Upper lobe of right lung (tissue), 1 donor: ENCODE measurements at places on chromosomes 3 and 15. TPM values are rescaled to one million over a fixed set of nuclear protein-coding genes. Genes with fewer than 3 reads are reported as not detected.
A peak's percentile ranks its signal among the peaks of the same experiment; 100 is the strongest.

GRCh38 chr3:108178676-108179075, 43.5 kb downstream of the IFT57 start:
- no peak for DNase-seq

DNA sequence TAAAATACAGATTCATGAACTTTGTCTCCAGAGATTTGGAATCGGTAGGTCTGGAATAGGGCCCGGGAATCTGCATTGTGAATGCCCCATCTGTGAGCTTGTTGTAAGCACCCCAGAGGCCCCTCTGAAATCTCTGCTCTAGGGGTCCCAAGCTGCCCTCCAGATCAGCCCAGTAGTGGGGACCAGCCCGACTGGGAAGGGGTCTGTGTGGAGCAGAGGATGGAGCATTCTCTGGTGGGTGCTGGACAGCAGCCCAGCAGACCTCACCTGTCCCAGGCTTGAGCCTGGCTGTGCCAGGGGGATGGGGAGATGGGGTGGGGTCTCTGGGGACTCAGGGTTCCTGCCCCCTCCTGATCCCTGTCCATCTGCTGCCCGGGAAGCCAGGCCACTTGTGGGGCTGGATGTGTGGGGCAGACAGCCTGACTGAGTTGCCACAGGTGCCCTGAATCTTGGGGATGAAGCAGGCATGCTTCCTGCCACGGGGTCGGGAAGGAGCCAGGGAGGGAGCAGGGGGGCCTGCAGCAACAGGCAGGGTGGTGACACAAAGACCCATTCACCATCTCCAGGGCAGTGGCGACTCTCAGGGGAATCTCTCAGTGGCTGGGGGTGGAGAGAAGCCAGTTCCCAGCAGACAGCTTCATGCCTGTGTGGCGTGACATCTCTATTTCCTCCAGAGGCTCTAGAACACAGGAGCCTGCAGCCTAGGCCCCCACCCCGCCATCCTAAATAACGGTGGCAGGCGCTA, 99.3 kb downstream of the WNT7A start:
- peak; percentile 58 for DNase-seq

GRCh38 chr3:122382888-122383666, at the start of gene MIX23:
Gene MIX23 (minus strand): TSS chr3:122383231. CDS start chr3:122383224, 7 bp downstream.
- DNase-seq = peak; percentile 91

DNA sequence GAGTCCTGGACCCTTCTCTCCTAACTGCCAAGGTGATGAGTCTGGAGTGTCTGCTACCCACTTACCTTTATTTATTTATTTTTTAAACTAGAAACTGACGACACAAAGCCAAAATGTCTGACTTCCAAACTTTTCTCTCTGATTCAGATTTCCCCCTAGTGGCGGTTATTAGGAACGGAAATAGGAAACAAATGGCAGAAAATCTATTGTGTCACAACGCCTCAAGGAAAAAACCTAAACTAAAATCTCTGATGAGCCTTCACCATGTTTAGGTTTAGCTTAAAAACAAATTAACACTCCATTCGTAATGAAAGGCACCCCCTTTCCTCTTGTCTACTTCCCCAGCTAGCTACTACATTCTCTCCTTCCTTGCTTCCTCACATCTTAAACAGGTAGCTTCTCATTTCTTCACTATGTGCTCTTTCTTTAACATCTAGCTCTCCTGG, 94.0 kb upstream of the MEX3B start:
- DNase-seq = no peak

DNA sequence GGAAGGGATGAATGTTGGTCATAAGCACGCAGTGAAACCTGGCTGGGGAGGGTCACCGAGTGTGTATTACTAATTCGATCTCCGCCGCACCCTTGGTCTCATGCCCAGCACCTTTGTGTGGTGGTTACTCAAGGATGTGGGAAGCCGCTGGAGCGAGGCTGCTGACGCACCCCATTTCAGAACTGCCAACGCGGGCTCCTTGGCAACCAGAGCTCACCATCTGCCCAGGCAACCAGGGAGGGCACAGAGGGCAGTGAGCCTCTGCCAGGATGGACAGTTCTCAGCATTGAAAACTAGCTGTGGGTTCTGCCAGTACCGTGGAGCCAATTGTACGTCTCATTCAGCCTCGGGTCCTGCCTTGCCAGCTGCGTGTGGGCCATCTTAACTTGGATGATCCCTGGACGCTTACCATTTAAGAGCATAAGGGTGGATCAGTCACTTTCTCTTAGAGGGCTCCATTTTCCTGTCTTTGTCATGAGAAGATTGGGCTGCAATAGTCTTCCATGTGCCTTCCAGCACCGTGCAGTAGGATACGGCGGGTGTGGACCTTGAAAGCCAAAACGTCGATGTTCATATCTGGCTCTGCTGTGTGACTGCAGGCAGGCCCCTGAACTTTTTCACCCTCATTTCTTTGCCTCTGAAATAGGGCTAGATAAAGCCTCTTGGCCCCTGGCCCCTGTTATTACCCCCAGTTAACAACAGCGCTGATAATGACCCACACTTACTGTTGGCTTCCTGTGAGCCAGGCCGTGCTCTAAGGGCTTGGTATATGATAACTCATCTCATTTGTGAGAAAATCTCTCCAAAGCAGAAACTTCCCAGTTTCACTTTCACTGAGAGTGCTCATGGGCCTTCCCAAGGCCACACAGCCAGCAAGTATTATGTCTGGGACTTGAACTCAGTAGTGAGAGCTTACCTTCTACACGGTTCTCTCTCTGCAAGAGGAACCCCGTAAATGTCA, 238.8 kb downstream of the OPA1 start:
- no peak for DNase-seq

DNA sequence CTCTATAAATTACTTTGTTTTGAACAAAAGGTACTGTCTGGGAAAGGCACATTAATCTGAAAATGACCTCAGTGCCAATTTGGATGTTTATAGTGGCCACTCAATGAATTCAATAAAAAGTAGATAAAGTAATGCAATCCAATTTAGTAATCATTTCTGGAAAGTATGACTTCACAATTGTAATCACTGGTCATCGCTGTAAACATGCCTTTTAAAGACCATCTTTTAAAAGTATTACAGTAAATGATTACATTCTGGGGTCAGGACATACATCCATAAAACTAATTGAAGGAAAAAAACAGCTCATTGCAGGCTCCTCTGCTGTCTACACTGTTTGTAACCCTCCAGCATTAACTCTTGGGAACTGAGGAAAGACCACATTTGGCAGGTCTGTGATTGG, 43.2 kb downstream of the HRH1 start:
- no peak for DNase-seq

- DNase-seq = no peak
Observed at GRCh38 chr3:65564483-65564882, 474.2 kb downstream of the MAGI1 start.

- no peak for DNase-seq
Observed at GRCh38 chr3:145190138-145190537, 970.8 kb downstream of the PLOD2 start.

GRCh38 chr15:60003243-60004008, 685 bp upstream of the FOXB1 start:
- DNase-seq = no peak

DNA sequence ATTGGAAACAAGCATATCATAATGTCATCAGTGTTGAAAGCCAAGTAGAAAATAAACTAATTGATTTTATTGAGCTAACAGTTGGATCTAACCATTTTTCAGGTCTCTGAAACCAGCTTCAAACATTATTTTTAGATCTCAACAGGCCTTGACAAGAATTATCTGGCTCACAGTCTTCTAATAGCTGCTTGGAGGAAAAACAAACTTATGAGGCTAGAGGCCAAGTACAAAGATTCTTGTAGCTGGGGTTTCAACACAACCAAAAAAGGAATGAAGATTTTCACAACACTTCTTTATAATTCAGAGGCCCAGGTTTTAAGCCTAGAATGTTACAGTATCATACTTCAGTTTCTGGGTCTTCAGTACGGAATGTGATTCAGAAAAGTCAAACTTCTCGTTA, 3.7 kb downstream of the SETMAR start:
- DNase-seq = no peak

DNA sequence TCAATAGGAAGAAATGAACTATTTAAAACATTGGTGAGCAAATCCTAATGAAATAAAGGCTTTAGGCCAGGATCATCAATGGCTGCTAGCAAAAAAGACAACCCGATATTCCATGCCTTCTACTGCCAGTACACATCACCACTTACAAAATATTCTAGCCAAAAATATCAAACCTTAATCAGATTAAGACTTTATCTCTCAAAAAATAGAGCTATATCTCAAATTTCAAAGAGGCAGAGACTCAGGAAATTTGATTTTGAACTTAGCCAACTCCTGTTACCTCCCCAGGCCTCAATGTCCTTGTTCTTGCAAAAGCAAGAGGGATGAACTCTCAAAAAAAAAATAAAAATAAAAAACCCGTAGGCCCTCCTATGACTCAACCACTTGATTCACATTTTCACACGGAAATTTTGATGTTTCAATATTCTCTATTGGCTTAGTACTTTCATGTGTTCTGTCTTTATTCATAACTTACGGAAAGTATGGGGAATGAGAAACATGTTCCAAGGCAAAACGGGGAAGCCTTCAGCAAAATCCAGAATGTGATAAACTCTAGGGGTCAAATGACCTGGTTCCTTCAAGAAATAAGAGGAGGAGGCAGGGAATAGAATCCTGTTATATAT, 273.3 kb upstream of the ZPLD1 start:
- no peak for DNase-seq

GRCh38 chr3:127747751-127748521, 74.4 kb downstream of the MGLL start:
- peak; percentile 84 for DNase-seq

GRCh38 chr15:40344631-40345120, 3.9 kb upstream of the CCDC9B start:
- peak; percentile 80 for DNase-seq

Gene FGD5
- 84.2 TPM for total RNA-seq

Gene CEP19
- 1.6 TPM for total RNA-seq

Gene LRRIQ4
- total RNA-seq = 0.29 TPM

Gene GOLGA8Q
- 2.3 TPM for total RNA-seq

Gene CADPS
- total RNA-seq = 1.1 TPM

Gene P2RY12
- total RNA-seq = 3.1 TPM
